Cardiac ventricle fibroblast (primary cell): ENCODE measurements at places on chromosomes 1 and 21. TPM values are rescaled to one million over a fixed set of nuclear protein-coding genes. Genes with fewer than 3 reads are reported as not detected.

Gene FLG2
- not detected in 2 replicates for total RNA-seq

Gene UBXN10
- total RNA-seq, result 0.05 TPM in 1 of 2 replicates, not detected in the other

Gene PDZK1
- 0.10 TPM in 1 of 2 replicates, not detected in the other for total RNA-seq

Gene ZNF683
- total RNA-seq, result not detected in 2 replicates

Gene ITLN2
- total RNA-seq, result not detected in 2 replicates

Gene FCER1A
- total RNA-seq, result not detected in 2 replicates

Gene LHX8
- not detected in 2 replicates for total RNA-seq

Gene SEMA4A
- total RNA-seq, result 1.8 TPM in 1 of 2 replicates, not detected in the other

Gene CHRM3
- 0.98 and 3.3 TPM in 2 replicates for total RNA-seq

Gene PRR9
- not detected in 2 replicates for total RNA-seq

Gene CLDN8
- total RNA-seq, result not detected in 2 replicates

Gene NPHS2
- not detected in 2 replicates for total RNA-seq

Gene GJC2
- 0.37 and 0.49 TPM in 2 replicates for total RNA-seq

Gene DCDC2B
- total RNA-seq, result not detected in 2 replicates

Gene C1orf94
- total RNA-seq, result not detected in 2 replicates

Gene CCNL2
- 119 and 121 TPM in 2 replicates for total RNA-seq

Gene PTGFR
- 9.9 and 11.5 TPM in 2 replicates for total RNA-seq

Gene KIF26B
- total RNA-seq, result 5.9 and 6.3 TPM in 2 replicates

Gene AKR7A3
- total RNA-seq, result 0.73 and 1.00 TPM in 2 replicates

Gene F5
- total RNA-seq, result 0.05 TPM in 1 of 2 replicates, not detected in the other

Gene THEMIS2
- total RNA-seq, result 1.2 and 9.1 TPM in 2 replicates

Gene C1orf185
- total RNA-seq, result not detected in 2 replicates

Gene LAMC2
- 2.2 and 3.3 TPM in 2 replicates for total RNA-seq

Gene SELENBP1
- 102 and 106 TPM in 2 replicates for total RNA-seq

Gene RYR2
- total RNA-seq, result 0.25 and 2.3 TPM in 2 replicates

Gene FCRL4
- total RNA-seq, result not detected in 2 replicates

Gene C1orf50
- total RNA-seq, result 2.0 and 2.3 TPM in 2 replicates

Gene DYNLT5
- total RNA-seq, result 1.3 TPM in 1 of 2 replicates, not detected in the other

Gene OR2T2
- not detected in 2 replicates for total RNA-seq

Gene TRPM2
- not detected in 2 replicates for total RNA-seq

Gene KRTAP26-1
- total RNA-seq, result not detected in 2 replicates

Gene F13B
- total RNA-seq, result not detected in 2 replicates

Gene TFF3
- 0.12 TPM in 1 of 2 replicates, not detected in the other for total RNA-seq

Gene S100A16
- total RNA-seq, result 134 and 164 TPM in 2 replicates

Gene GBP7
- not detected in 2 replicates for total RNA-seq

Gene PER3
- 4.3 and 6.2 TPM in 2 replicates for total RNA-seq

Gene PLD5
- total RNA-seq, result not detected in 2 replicates

Gene CXADR
- total RNA-seq, result 4.1 and 4.4 TPM in 2 replicates

Gene PDZK1IP1
- not detected in 2 replicates for total RNA-seq

Gene S100A3
- total RNA-seq, result 3.3 and 11.2 TPM in 2 replicates

Gene FMO2
- total RNA-seq, result 97.5 and 98.5 TPM in 2 replicates

Gene TTC4
- 15.4 and 16.5 TPM in 2 replicates for total RNA-seq
